G401 (cell line): ENCODE measurements at places on chromosomes 4 and X. TPM values are rescaled to one million over a fixed set of nuclear protein-coding genes. Genes with fewer than 3 reads are reported as not detected.

CLNK gene
- not detected in 2 replicates for total RNA-seq

MAGEC3 gene
- not detected in 2 replicates for total RNA-seq

GYPE gene
- total RNA-seq, result not detected in 2 replicates

AMTN gene
- total RNA-seq, result not detected in 2 replicates

MAGEA11 gene
- total RNA-seq, result not detected in 2 replicates

MORC4 gene
- 7.0 and 7.8 TPM in 2 replicates for total RNA-seq

ZCCHC18 gene
- total RNA-seq, result 0.20 TPM in 1 of 2 replicates, not detected in the other

CYLC1 gene
- total RNA-seq, result not detected in 2 replicates

UGT2A1 gene
- not detected in 2 replicates for total RNA-seq

TIGD4 gene
- 0.18 and 0.85 TPM in 2 replicates for total RNA-seq
